ENCODE measurements at places on chromosomes 3 and 15.

DNA sequence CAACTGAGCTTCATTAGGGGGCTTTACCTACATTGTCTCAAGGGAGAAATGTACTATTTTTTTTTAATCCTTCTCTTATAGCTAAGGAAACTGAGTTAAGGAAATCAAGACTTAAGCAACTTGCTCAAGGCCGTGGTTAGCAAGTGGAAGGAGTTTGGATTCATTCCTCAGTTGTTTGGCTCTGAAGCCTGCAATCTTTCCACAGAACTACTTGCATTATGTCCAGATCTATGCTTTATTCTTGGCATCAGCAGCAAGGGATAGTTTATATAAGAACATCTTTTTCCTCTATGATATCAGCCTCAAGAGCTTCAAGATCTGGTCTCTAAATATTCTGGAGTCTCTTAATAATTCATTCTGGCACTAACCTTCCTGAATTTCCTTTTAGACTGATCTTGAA lies 182.4 kb downstream of the SV2B start:
- no peak for DNase-seq

DNA sequence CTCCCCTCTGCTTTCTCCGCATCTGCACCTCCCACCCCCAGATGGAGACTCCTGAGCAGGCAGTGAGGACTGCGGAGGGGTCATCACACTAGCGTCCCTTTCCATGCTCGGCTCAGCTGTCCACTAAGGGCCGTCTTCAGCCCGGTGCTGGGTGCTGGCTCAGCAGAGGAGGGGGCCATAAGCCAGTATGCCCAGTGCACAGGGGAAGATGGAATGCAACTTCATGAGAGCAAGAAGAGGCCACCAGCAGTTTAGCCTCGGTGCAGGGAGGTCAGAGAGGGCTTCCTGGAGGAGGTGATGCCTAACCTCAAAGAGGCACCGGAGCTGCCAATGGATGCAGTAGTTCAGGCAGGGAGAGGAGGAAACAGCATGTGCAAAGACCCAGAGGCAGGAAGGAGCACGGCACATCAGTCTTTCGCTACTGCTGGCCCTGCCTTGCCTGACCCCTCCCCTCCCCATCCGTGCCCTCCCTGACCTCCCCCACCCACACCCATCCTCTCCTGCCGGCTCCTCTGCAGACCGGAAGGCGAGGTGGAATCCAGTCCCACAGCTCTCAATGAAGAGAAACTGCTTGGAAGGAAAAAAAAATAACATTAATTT lies 15.2 kb upstream of the PLXND1 start:
- no peak for DNase-seq

GRCh38 chr15:65639509-65639908 lies 17.8 kb downstream of the SLC24A1 start:
- DNase-seq: no peak

DNA sequence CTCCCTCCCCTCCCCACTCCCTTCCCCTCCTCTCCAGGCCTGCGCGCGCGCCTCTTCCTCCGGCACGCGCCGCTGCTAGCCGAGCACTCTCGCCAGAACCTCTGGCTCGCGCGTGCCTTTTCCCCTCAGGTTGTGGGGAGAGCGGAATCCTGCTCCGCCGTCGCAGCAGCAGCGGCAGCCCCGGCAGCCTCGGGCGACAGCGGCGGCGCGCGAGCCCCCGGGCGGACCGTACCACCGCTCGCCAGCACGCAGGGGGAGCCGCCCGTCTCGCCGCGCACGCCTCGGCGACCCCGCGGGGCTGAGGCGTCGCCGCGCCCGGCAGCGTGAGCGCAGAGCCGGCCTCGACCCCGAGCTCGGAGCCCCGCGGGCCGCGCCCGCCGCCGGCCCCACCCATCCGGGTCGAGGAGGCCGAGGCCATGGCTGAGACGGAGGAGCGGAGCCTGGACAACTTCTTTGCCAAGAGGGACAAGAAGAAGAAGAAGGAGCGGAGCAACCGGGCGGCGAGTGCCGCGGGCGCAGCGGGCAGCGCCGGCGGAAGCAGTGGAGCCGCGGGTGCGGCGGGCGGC lies at the start of gene CDV3:
CDV3 (plus strand) TSS at position 58 of the 566 bp plus-strand sequence; CDS start at position 417, 359 bp downstream.
- DNase-seq: no peak

GRCh38 chr15:49927189-49927861 lies 191.7 kb downstream of the ATP8B4 start:
- peak; percentile 94 for DNase-seq

GRCh38 chr15:62935300-62936081 lies 107.1 kb upstream of the TPM1 start:
- DNase-seq: no peak

Data from AG10803 (cell line).